Activated CD4-positive, alpha-beta T cell treated with anti-CD3 and anti-CD28 coated beads, Interleukin-2, amount 50 U/mL, for 24 hours (primary cell): ENCODE measurements at places on chromosomes 3 and 15.

GRCh38 chr3:181940703-181941102 lies 229.0 kb downstream of the SOX2 start:
- DNase-seq: no peak

DNA sequence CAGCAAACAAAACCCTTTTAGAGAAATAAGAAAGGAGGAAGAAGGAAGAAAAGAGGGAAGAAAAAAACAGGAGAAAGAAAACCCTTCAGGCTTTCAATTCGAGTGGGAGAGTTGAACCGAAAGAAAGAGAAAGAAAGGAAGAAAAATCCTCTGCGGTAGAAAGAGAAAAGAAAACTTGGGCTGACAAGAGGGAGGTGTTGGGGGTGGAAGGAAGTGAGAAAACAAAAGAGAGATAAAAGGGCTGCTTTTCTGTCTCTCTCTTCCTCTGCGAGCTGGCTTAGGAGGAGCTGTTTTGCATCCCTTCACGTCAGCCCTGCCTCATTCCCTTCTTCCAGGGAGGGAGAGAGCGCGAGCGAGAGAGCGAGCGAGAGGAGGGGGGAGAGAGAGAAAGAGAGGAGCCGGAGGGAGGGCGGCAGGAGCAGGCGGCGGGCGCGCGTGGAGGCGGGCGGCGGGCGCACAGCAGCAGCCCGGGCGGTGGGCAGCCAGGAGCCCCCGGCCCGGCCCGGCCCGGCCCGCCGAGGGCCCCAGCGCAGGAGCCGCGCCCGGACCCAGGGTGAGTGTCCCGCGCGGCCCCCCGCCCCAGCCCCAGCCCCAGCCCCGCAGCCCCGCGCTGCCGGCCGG lies at the start of gene ZNF710:
ZNF710 (plus strand) TSS at position 263 of the 621 bp plus-strand sequence. CDS start 65,814 bp downstream, outside the sequence.
- DNase-seq: no peak

- no peak for DNase-seq
These were observed 110.4 kb downstream of the LRRC28 start for GRCh38 chr15:99361545-99362185.

GRCh38 chr3:182375916-182376315 lies 417.4 kb upstream of the ATP11B start:
- DNase-seq: no peak

- no peak for DNase-seq
These were observed 17.5 kb upstream of the RAD18 start for GRCh38 chr3:8980756-8981257.

- no peak for DNase-seq
These were observed 47.2 kb upstream of the ICE2 start for GRCh38 chr15:60526127-60526616.

- no peak for DNase-seq
These were observed 230.0 kb downstream of the ERC2 start for GRCh38 chr3:56238299-56238698.

DNA sequence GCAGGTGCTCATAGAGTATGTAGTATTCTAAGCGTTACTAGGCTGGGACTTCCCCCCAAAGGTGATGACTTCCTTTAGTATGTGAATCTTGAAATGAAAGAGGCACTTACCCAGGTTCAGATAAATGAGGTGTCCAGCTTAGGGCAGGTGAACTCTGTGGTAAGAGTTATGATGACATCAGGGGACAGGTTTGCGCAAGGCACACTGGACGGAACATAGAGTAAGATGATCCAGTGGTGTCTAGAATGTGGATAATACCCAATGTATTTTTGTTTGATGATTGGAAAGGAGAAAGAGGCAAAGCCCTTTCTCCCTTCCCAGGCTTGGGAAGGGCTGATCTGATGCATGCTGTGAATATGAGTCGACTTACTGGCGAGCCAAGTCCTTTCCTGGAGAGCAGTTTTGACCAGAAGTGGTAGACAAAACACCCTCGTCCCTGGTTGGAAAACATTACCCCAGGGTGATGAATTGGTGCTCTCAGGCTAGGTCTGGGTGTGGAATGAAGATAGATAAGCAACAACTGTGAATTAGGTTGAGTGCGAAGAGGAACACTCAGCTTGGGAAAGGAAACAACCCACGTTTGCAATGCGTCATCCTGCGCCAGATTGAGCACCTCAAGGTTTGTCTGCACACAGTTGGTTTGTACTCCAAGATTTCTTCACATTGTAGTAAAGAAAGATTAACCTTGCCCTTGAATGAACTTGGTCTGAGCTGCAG lies 124.2 kb downstream of the GHSR start:
- DNase-seq: no peak
